ENCODE measurements at places on chromosomes 12 and 14. TPM values are rescaled to one million over a fixed set of nuclear protein-coding genes. Genes with fewer than 3 reads are reported as not detected.

- no peak for DNase-seq
Observed at GRCh38 chr12:63034601-63035000, 99.7 kb upstream of the PPM1H start.

The ARF6 gene
- 27.1 TPM for polyA plus RNA-seq

- DNase-seq, result no peak
Observed at GRCh38 chr12:106238146-106238545, 9.7 kb downstream of the CKAP4 start.

The TSPAN19 gene
- polyA plus RNA-seq, result not detected

DNA sequence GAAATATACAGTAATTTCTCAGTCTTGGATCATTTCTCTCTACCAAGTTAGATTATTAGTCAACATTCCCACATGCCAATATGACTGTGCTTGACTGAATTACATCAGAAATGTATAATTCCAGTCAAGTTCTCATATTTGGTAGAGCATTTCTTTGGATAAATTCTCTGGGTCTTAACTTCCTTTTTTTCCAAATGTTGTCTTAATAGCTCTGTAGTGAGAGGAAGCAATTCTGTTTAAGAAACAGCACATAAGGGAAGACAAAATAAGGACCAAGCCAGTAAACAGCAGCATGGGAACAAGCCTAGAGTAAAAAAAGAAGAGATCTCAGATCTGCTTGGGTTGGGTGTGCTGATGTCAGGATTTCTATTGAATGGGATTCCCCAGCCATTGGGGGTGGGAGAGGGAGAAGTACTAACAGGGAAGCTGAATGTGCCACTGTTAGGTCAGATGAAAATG lies 14.2 kb upstream of the DYRK2 start:
- DNase-seq, result no peak

The KITLG gene
- polyA plus RNA-seq, result not detected

The TAS2R7 gene
- polyA plus RNA-seq, result not detected

The DDN gene
- polyA plus RNA-seq, result 2.4 TPM

DNA sequence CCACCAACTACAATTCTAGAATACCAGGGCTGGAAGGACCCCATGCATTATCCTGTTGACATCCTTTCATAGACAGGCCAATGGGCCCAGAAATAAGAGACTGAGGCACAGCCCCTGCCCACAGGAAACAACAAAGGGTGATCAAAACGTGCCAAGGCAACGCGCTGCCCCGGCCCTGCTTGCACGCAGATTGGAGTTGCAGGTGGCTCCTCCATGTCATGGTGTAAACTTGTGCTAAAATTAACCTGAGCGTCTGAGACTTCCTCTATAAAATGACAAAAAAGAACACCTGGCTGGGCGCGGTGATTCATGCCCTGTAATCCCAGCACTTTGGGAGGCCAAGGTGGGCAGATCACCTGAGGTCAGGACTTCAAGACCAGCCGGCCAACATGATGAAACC lies 30.1 kb downstream of the SPRING1 start:
- no peak for DNase-seq

GRCh38 chr14:103372552-103373304 lies 12.5 kb upstream of the MARK3 start:
- DNase-seq, result peak; percentile 51

DNA sequence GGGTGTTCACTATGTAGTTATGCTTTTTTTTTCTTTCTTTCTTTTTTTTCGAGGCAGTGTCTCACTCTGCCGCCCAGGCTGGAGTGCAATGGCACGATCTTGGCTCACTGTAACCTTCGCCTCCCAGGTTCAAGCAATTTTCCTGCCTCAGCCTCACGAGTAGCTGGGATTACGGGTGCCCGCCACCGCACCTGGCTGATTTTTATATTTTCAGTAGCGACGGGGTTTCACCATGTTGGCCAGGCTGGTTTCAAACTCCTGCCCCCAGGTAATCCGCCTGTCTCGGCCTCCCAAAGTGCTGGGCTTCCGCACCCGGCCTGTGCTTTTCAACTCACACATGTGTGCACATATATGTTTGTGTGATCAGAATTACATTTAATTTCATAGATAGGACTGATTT lies 38.9 kb upstream of the AMN start:
- DNase-seq, result no peak

GRCh38 chr14:104602315-104602932 lies 2.1 kb downstream of the TMEM179 start:
- DNase-seq, result no peak

DNA sequence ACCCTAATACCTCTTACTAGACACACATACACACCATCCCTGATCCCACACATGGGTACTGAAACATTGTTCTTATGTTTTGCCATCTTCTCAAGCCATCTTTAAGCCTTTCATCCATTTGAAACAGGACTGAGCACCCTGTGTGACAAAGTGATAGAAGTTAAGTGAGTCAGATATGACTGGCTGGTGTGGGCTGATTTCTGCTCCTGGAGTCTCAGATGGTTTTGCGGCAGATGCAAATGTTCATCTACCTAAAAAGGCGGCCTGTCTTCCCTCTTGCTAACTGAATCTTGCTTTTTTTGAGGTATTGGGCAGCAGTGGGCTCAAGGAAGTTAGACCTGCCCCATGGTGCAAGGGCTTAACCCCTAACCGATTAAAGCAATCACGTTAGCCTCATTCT lies 30.4 kb upstream of the PKP2 start:
- DNase-seq, result peak; percentile 3

The SPIC gene
- polyA plus RNA-seq, result not detected

The RERG gene
- 4.4 TPM for polyA plus RNA-seq

- DNase-seq, result no peak
Observed at GRCh38 chr14:74919421-74920165, 3.5 kb downstream of the RPS6KL1 start.

GRCh38 chr12:132761032-132761920 lies at the start of gene ANKLE2:
Gene ANKLE2, minus strand, starts transcription at chr12:132761832. Its CDS starts 34 bp downstream, at chr12:132761798.
- peak; percentile 79 for DNase-seq

GRCh38 chr12:103952497-103952896 lies 13.2 kb upstream of the TDG start:
- no peak for DNase-seq

- DNase-seq, result no peak
Observed at GRCh38 chr14:99262977-99263448, 9.0 kb downstream of the BCL11B start.

DNA sequence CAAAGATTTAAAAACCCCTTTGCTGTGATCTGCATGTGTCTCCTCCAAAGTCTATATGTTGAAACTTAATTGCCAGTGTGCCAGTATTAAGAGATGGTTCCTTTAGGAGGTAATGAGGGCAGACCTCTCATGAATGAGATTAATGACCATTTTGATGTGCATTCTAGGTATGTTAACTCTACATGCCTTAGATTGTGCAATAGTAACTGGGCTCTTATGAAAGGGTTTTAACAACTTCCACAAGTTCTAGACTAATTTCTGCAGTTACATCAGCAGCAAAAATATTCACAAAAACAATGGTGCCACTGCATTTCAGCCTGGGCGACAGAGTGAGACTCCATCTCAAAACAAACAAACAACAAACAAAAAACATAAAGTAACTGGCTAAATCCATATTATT lies 3.8 kb upstream of the TAS2R10 start:
- DNase-seq, result no peak

DNA sequence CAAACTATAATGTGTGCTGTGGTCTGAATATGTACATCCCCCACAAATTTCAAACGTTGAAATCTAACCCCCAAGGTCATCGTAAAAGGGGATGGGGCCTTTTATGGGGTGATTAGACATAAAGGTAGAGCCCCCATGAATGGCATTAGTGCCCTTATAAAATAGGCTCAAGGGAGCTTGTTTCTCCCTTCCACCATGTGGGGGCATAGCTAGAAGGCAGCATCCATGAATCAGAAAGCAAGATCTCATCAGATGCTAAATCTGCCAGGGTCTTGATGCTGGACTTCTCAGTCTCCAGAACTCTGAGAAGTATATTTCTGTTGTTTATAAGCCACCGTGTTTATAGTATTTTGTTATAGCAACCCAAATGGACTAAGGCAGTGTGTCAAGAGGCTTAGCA lies 33.4 kb upstream of the IGF1 start:
- DNase-seq, result no peak

The CLBA1 gene
- polyA plus RNA-seq, result 2.2 TPM

The ERG28 gene
- polyA plus RNA-seq, result 14.2 TPM

DNA sequence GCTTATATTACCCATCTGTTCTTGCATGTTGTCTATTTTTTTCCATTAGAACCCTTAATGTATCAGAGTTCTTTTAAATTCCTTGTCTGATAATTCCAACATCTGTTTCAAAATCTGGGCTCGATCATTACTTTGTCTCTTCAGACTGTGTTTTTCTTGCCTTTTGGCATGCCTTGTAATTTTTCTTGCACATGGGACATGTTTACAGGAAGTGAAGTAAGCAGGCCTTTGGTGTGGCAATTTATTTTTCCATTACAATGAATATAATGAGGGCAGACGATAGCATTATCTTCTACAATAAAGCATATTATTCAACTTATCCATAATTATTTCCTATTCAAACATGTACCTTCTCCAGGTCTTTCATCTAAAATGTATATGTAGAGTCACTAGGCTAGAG lies 48.3 kb downstream of the STXBP6 start:
- no peak for DNase-seq

The KERA gene
- not detected for polyA plus RNA-seq

DNA sequence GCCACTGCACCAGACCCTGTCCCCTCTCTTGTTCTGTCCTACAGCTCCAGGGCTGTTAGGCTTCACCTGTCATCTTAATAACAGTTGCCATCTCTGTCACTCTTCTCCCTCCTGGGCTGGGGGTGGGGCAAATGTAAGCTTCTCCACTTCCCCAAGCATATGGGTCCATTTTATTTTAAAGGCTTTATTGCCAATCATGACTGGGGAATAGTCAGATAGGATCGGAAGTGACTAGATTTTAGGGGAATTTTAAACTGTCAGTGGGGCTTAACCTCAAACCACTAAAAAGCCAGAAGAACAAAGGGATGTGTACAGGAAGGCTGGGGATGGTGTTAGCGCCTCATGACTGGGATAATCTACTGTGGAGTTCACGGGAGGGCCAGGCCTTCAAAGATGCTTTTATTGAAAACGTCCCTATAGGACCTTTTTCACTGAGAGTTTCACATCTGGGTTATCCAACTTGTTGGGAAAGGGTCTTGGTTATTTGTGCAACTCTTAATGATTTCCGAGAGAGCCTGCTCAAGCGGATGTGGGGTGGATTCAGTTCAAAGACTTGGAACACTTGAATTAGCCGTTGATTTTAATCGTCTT lies 41.6 kb downstream of the CHST11 start:
- no peak for DNase-seq

The GPR33 gene
- polyA plus RNA-seq, result not detected

GRCh38 chr14:22520796-22521195 lies 68.2 kb downstream of the DAD1 start:
- DNase-seq, result no peak

- no peak for DNase-seq
Observed at GRCh38 chr12:28248555-28249145, 58.4 kb downstream of the CCDC91 start.

DNA sequence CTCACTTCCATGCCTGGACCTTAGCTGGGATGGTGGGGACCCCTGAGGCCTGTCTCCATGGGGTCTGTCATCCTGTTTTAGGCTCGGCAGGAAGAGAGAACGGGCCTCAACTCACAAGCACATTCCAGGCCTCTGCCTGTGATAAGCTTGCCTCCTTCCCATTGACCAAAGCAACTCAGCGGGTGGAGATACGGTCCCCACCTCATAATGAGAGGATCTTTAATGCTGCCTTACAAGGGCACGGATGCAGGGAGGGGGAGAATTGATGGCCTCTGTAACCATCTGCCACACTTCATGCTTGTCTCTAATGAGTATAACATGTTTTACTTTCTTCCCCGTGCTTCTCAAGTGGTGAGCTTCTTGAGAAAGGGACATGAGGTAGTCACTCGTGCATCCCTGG lies 50.0 kb downstream of the GLT1D1 start:
- DNase-seq, result no peak

GRCh38 chr14:102316338-102316742 lies 3.2 kb upstream of the ZNF839 start:
- peak; percentile 37 for DNase-seq

The BATF gene
- polyA plus RNA-seq, result 1.3 TPM

The NEUROD4 gene
- not detected for polyA plus RNA-seq

- no peak for DNase-seq
Observed at GRCh38 chr14:30796707-30797106, 77.7 kb upstream of the COCH start.

GRCh38 chr12:114918535-114919233 lies 234.7 kb upstream of the TBX3 start:
- DNase-seq, result no peak

DNA sequence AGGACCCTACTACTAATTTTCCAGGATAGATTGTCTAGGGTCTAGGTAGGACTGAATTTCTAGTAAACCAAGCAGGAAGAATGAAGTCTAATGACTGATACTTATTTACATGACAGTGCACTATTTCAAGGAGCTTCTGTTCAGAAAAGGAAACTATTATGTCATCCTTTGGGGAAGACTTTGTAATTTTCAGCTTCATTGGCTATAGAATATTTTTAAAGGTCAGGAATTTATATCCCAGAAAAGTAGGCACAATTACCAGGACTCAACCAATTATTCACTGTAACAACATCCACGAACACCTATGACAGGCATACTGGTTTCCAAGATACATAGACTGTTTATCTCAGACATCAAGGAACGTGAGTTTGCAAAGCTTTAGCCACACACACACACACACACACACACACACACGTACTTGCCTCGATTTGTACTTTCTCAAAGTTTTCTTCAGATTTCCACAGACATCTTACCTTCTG lies 23.2 kb downstream of the OR6S1 start:
- no peak for DNase-seq

The RIPK3 gene
- polyA plus RNA-seq, result 0.61 TPM

- no peak for DNase-seq
Observed at GRCh38 chr14:104634886-104635570, 30.5 kb upstream of the TMEM179 start.

The LMNTD1 gene
- not detected for polyA plus RNA-seq

The ADAMTS20 gene
- polyA plus RNA-seq, result not detected

The KRT2 gene
- polyA plus RNA-seq, result 0.17 TPM

GRCh38 chr12:1102115-1102514 lies 111.1 kb downstream of the ERC1 start:
- no peak for DNase-seq

The CLEC1B gene
- polyA plus RNA-seq, result not detected

The TAS2R8 gene
- not detected for polyA plus RNA-seq

DNA sequence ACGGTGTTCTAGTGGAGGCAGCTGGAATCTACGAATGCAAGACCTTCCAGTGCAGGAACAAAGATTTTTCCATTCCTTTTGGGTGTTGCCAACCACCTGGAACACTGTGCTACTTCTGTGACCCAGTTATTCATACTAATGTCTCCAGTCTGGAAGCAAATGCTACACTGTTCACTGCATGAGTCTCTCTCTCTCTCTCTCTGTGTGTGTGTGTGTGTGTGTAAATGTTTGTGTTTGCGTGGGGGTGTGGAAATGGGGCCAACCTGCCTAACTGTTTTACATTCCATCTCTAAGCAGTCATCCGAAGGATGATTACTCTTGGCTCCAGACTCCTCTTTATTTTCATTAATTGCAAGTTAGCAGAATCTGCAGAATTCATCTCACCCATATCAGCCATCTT lies 29.9 kb upstream of the YBX3 start:
- DNase-seq, result no peak

Measured in K562 (cell line).